Hematopoietic multipotent progenitor cell treated with erythropoietin and hydrocortisone succinate and interleukin-3 and kit ligand, for 6 days (in vitro differentiated cells): ENCODE measurements at places on chromosomes 7 and 10.

GRCh38 chr10:15113766-15114165, 16.6 kb downstream of the RPP38 start:
- no peak for DNase-seq

GRCh38 chr7:132345543-132346129, 230.6 kb downstream of the PLXNA4 start:
- DNase-seq: no peak

- no peak for DNase-seq
Measured at GRCh38 chr10:75987616-75988015, 556.2 kb downstream of the LRMDA start.

DNA sequence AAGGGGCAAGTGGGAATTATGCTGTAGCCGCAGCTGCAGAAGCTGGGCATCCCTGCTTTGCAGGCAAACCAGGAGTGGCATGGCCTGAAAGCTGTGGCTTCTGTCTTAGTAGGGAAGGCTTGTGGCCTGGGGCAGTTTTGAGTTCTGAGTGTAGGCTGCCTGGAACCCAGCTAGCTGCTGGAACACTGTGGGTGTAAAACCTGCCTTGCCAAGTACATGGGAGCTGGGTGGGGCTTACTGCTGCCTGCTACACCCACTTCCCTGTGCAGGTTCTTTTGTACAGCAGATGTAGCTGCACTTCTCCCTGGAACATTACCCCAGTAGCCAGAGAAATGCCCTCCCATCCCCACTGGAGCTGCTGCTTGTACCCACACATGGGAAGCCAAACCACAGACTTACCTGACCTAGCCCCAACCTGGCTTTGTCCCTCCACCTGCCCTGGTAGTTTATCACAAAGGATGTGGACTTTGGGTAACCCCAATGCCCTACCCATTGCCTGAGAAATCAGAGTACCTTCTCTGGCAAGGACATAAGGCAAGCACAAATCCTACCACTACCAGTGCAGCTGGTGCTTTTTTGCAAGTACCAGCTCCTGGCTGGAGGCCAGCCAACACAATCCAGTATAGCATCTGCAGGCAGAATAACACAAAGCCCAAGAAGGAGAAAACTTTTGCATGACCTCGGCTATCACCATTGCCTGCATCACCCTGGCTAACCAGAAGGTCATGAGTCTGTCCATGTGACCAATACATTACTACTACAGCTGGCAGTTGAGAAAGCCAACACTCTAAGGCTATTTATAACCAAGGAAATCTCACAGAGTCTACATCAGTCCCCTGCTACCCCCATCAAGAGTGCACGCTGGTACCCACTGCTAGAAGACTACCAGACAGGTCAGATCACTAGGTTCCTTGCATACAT, 26.5 kb upstream of the PPP1R3A start:
- no peak for DNase-seq

- peak; percentile 16 for DNase-seq
Measured at GRCh38 chr7:12257582-12257981, 46.5 kb downstream of the TMEM106B start.
